ENCODE measurements at places on chromosomes 2 and 18. TPM values are rescaled to one million over a fixed set of nuclear protein-coding genes. Genes with fewer than 3 reads are reported as not detected.

DNA sequence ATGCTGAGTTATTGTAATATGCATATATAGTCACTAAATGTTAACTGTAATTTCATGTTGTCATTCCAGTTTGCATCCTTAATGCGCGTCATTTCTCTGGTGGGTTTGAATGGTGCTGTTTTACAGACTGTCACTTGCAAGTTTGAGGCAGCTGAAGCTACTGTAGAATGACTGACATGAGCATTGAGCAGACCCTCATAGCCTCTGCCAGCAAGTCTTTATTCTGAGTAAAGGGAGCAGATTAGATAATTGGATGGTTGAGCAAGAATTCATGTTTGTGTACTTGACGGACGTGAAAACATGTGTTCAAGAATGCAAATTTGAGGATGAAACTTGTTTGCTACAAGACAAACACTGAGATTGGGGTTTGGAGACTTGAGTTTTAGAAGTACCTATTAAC is 854.8 kb upstream of the KLHL29 start:
- DNase-seq = no peak

DNA sequence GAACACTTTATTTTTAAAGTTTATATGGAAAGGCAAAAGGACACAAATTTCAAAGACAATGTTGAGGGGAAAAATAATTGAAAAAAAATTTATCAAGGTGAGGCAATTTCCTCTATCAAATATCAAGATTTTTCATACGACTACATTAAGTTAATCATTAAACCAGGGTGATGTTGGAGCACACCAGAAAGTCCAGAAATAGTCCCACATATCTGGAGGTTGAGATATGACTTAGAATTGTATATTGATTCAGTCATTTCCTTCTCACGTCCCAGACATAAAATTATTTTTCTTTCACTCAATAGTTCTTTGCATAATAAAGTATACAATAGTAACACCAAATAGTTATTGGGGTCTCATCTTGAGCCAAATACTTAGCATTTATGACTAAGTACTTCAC is 605.1 kb downstream of the NUP35 start:
- DNase-seq = no peak

The GREB1L gene
- total RNA-seq = 14.9 TPM

The UGT1A5 gene
- total RNA-seq = not detected

DNA sequence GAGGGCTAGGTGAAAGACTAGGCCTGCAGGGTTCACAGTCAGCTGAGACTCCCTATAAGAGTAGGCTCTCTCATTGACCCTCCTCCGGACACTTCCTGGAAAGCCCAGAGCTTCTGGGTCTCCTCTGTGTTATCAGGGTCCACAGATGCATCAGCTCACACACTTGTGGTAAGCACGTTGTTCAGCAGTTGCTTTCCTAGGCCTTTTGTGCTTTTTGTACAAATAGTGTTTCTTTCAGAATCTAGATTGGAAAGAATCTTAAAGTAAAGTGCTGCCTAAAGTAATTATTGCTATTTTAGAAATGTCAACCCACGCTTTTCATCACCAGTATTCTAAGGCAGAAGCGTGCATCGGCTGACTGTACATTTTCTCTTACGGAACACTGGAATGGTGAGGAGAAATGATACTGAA is 15.5 kb downstream of the SLC9A2 start:
- DNase-seq = no peak

DNA sequence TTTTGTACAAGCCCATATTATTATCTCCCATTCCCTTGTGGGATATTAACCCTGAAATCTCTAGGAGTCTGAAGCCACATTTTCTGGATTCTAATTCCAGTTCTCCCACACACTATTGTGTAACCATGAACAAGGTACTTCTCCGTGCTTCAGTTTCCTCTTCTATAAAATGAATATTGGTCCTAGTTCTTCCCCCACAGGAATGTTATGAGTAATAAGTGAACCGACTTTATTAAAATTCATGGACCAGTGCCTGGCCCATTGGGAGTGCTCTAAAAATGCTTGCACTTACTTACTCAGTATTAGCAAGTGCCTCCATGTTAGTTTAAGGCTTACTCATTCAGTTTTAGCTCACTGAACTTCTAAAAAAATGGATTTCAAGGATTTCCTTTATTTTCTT is 1.4 kb upstream of the ACMSD start:
- no peak for DNase-seq

The ALMS1 gene
- 36.4 TPM for total RNA-seq

DNA sequence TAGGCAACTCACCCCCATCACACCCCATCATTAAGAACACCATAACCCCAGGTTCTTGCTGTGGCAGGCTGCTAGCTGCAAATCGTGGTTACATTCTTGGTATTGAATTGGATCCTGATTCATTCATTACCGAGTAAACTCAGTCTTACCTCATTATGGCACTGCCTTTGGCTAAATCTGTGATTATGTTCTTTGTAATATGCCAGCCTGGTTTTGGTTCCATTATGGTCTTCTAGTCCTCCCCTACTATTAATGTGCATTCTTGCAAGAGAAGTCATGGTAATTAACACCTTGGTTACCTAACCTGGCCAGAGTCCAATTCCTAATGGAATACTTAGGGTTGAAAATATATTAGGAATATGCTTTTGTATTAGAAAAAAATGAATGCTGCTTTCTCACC is 258.9 kb upstream of the APCDD1 start:
- no peak for DNase-seq

DNA sequence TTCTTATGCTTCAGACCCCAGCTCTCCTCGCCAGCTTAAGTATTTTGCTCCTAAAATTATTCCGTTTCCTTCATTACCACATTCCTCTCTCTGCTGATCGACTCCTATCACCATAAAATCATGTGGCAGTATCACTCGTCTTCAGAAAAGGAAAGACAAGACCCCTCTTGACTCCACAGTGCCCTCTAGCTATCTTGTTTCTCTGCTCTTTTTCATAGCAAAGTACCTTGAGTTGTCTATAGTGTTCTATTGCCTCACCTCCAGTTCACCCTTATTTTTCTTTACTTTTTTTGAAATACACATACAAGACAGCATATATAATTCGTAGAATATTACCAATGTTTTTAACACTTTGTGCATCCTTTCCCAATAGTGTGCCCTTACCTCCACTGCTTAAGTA is 273.2 kb upstream of the SIX3 start:
- DNase-seq = no peak

The FAM210A gene
- total RNA-seq = 26.2 TPM

The AKAIN1 gene
- not detected for total RNA-seq

- no peak for DNase-seq
Observed at GRCh38 chr2:171692331-171692730, 5.1 kb downstream of the DYNC1I2 start.

DNA sequence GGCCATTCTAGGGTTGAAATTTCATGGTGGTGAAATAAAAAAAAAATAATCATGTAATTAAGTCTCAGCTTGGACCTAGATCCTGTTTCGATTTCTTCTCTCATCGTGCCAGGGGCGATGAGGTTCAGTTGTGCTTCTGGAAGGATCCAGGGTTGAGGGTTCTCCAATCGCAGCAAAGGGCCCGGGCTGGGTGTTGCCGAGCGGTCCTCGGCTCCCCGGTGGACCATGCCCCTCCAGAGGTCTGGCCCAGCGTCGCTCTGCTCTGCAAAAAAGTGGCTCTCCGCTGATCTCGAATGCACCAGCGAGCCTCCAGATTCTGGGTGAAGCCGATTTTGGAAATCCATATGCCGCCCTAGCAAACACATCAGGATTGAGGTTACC is 39.0 kb downstream of the EN1 start:
- no peak for DNase-seq

GRCh38 chr18:55355223-55355622 is 232.8 kb downstream of the TCF4 start:
- no peak for DNase-seq

DNA sequence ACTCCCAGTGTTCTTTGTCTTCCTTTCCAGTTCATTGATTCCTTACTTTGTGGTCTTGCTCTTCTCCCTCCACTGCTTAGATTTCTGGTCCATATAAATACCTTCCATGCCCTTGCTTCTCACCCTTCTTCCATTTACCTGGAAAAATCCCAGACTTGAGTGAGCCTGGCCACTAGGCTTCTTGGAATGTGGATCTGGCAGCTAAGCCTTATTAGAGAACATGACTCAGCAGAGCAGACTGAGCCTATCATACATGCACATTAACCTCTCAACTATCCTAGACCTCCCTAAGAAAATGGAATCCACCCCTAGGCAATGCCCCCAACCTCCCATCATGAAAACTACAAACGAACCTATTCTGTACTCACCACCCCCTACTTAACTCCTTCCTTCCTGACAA is 127.7 kb downstream of the RHBDD1 start:
- peak; percentile 5 for DNase-seq

The TLX2 gene
- total RNA-seq = not detected

GRCh38 chr2:74148457-74149246 is 940 bp upstream of the BOLA3 start:
- DNase-seq = no peak

- DNase-seq = no peak
Observed at GRCh38 chr18:11369556-11369955, 220.2 kb upstream of the PIEZO2 start.
